Activated CD8-positive, alpha-beta T cell treated with anti-CD3 and anti-CD28 coated beads, Interleukin-2, amount 10 ng/mL, durations not matched to agents 7 days and 5 days (primary cell): ENCODE measurements at places on chromosomes 7 and 10. TPM values are rescaled to one million over a fixed set of nuclear protein-coding genes. Genes with fewer than 3 reads are reported as not detected.

The TMEM176A gene
- not detected for total RNA-seq

The HYAL4 gene
- not detected for total RNA-seq

The SAMD9L gene
- 102 TPM for total RNA-seq

The FAM25A gene
- total RNA-seq = not detected

The GARIN1A gene
- 0.60 TPM for total RNA-seq

The TMEM72 gene
- total RNA-seq = not detected
